ENCODE measurements at places on chromosomes 13 and 19.
A peak's percentile ranks its signal among the peaks of the same experiment; 100 is the strongest.

DNA sequence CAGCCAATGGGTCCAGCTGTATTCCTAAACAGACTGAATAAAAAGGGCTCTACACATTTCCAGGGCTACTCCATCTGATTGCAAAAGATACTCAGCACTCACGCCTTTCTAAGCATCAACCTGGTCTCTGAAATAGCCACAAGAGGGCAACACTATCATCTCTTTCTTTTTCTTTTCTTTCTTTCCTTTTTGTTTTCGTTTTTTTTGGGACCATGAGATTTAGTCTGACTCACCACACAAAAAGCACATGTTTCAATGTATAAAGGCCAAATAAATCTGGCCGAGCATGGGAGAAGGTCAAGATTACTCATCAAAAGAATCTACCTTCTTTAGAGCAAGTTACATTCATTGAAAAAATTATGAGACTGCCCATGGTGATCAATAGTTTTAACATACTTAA, 805.6 kb upstream of the ARGLU1 start:
- DNase-seq, result peak; percentile 91

GRCh38 chr13:46551410-46552302, 1.3 kb upstream of the LRCH1 start:
- DNase-seq, result peak; percentile 67

DNA sequence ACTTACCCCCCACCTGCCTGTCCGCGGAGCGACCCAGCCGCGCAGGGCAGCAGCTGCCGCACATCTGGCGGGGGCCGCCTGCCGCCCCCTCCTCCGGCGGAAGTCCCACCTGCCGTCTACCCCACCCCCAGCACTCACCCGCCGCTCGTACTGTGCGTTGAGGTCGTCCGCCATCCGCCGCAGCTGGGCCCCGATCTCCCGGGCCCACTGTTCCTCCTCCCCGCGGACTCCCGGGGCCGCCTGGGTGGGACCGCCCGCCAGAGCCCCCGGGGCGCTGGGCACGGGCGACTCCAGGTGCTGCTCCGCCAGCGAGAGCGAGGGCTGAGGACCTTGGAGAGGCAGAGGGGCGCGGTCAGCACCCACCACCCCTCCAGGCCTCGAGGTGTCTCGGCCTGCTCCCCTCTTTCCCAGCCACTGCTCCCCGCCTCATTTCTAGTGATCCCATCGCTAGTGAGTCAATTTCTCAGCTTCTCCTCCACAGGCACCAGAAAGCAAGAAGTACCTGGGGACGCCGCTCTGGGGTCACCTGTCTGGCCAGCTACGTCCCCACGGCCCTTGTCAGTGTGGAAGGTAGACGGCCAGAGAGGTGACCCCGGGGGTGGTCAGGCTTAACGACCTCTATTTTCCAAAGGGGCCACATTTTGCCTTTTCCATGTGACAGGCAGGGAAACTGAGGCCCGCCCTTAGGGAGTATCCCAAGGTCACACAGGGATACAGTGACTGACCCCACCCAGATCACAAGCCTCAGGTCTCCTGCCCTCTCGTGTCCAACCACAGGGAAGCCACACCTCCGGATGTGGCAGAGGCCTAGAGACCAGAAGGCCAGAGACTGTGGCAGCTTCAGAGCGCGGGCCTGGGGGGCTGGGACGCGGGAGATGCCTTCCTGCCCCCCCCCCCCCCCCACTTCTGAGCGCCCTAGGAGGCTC, 4.3 kb downstream of the BBC3 start:
- peak; percentile 54 for DNase-seq

DNA sequence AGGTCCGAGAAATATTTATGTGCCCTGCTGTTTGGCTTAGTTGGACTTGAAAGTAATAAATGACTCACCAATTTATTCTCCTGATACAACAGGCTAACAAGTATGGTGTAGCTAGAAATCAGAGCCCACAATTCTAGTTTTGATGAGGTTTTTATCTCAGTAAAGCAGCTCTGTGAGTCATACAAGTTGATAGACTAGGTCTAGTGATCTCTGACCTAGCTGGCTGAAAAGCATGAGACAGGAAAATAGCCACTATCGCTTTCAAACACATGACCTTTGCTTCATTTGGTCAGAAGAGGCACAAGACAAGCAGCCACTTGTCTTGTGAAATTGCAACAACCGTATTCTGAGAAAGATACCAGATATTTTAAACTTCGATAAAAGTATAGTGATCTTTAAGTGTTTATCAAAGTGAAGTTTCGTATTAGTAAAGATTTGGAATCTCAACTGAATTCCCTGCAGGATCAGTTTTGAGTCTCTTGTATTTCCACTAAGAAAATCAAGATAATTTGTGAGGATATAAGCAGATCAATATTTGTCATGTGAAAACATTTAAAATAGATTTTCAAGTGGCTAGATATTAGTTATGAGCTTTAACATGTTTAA, 126.7 kb downstream of the MAB21L1 start:
- peak; percentile 3 for DNase-seq

GRCh38 chr19:18951721-18952281, 10.8 kb upstream of the HOMER3 start:
- DNase-seq, result peak; percentile 17

- DNase-seq, result no peak
Observed at GRCh38 chr19:6226012-6226411, 53.8 kb downstream of the MLLT1 start.

GRCh38 chr13:113491418-113491883, 940 bp upstream of the DCUN1D2 start:
- peak; percentile 41 for DNase-seq

DNA sequence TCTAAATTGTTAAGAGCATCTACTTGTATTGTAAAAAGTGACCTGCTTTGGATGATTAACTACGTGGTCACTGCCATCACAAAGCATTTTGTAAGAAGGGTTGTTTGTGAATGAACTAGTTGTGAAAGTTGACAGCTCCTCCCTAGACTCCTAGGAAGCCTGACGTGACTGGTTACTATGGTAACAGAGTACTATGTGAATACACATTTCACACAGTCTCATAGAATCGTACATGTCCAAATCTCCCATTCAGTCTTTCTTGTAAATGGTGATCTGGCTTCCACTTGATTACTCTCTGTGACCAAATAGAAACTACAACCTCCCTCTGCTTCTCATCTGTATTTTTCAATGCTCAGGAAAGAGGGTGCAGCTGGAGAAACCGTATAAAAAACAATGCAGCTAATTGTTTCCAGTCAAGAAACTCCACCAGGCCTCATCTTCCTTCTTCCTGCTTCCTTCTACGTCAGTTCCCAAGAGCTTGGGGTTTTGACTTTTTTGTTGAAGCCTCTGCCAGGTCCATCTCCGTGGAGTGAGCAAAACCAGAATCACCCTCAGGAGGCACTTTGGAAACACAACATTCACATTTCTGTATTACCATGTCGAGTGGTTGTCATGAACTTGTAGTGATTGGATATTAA, 83.4 kb downstream of the GPC6 start:
- DNase-seq, result peak; percentile 90

DNA sequence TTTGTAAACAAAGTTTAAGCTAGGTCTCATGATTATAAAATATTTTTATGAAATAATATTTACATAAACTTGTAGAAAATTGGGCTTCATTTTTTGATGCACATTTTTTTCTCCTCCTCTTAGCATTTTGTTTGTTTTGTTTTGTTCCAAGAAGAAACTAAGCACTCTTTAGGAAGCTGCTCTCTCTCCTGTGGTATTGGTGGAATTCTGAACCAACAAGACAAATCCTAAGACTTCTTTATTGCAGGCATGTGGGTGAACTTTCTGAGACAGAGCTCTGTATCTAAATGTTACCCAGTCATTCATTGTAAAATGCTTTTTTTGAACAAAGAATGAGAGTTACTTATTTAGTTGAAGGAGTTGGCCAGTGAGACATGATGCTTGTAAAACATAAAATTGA, 39.3 kb downstream of the LMO7 start:
- peak; percentile 54 for DNase-seq

- DNase-seq, result no peak
Observed at GRCh38 chr13:113915786-113916329, 52.0 kb upstream of the GAS6 start.

DNA sequence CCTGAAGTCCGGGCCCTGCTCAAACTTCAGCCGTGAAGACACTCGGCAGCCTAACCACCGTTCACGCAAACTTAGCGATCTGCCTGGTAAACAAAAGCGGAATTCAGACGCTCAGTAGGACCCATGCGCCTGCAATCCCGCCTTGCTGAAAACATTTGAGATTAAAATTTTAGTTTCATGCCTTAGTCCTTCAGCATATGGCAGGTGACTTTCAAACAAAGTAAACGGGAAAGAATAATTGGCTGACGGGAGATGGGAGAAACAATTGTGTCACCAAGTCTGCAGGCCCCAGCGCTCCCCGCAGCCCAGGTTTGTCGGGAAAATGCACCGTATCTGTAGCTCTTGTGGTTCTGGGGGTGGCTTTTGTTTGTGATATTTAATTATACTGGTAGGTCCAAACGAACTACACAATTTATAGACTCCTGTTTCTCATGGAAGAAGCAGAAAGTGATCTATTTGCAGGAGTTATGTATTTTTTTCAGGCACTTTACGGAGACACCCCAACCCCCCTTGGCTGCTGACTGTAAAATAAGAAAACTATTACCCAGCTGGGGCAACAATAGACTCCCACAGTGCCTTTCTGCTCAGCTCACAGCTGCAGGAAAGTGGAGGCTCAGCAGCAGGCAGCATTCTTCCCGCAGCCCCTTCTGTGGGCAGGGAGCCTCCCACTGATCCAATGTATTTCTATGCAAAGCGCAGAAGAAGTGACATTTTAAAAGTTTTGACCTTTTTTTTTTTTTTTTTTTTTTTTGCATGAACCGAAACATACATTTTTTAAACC, 94.8 kb downstream of the SOX1 start:
- no peak for DNase-seq

DNA sequence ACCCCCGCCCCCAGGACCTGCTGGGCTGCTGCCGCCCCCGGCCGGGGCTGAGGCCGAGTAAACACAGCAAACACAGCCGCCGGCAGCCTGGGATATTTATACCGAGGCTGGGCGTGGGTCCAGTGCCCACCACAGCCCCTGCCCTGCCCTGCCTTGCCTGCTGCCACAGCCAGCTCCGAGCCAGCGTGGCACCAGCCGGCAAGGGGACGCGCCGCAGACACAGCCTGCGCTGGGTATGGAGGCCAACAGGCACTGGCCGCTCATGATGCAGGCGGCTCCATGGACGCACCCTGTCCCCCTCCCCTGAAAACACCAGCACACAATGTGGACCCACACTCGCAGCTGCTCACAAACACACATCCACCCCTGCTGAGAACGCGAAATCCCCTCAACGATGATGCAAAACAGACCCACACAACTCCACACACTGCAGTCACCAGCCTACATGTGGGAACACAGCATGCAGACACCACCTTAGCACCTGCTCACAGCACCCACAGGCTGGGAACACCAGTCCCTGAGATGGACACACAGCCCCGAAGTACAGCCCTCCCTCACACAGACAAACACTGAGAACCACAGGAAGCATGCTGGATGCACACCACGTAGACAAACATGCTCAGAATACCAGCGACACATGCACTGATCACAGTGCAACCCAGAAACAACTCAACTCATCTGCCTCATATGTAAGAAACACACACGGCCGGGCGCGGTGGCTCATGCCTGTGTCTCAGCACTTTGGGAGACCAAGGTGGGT, 16.2 kb downstream of the CCDC97 start:
- peak; percentile 90 for DNase-seq

- peak; percentile 59 for DNase-seq
Observed at GRCh38 chr19:6556480-6557195, 25.8 kb downstream of the TNFSF9 start.

GRCh38 chr13:71672512-71672911, 194.5 kb downstream of the DACH1 start:
- peak; percentile 36 for DNase-seq
